Stimulated activated CD4-positive, alpha-beta T cell treated with anti-CD3 and anti-CD28 coated beads, TNF-alpha, amount 100 ng/mL, for 1 hour (primary cell): ENCODE measurements at places on chromosomes 5 and 9.

GRCh38 chr9:128204858-128205257 is 1.7 kb downstream of the DNM1 start:
- DNase-seq = no peak

DNA sequence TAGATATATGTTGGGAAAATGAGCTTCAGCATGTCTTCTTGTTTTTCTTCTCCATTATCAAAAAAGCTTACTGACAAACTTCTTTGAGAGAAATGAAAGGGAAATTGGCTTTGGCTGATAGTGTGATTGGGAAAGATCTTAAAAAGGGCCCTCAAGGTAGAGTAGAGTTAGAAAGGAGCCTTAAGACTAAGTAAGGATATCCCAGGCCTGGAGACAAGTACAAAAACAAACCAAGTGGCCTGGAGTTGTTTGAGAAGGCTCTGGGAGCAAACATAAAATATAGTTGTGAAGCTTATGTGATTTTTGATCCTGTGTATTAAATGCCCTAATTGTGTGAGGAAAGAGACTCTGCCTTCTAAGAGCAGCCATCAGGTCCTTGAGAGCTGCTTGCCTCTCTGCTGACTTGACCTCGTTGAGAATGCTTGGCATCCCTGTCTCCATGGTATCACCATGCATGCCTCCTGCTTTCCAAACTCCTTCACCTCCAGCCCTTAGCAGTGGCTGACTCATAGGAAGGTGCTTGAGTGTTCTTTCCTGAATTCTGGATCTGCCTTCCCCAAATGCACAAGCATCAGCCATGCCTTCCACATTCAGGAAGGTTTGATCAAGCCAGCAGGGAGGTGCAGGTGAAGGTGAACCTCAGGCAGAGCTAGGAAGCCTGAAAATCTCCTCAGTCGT is 78.9 kb downstream of the SMARCA2 start:
- DNase-seq = no peak

DNA sequence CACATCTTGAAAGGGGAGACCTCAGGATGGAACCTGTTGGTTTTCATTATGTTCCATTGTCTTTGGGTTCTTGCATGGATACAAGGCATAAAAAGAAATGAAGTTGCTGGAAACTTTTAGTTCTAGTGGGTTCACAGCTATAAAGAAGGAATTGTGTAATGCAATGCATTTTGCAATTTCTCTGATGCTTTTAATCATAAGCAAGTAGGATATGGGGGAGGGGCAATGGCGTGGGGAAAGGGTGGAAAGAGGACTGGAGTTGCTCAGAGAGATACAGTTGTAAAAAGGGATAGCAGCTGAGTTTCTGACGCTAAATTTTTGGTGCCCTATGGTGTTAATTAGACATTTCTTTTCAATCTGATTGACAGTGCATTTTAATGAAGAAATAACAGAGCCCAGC is 88.6 kb upstream of the FANCC start:
- no peak for DNase-seq

DNA sequence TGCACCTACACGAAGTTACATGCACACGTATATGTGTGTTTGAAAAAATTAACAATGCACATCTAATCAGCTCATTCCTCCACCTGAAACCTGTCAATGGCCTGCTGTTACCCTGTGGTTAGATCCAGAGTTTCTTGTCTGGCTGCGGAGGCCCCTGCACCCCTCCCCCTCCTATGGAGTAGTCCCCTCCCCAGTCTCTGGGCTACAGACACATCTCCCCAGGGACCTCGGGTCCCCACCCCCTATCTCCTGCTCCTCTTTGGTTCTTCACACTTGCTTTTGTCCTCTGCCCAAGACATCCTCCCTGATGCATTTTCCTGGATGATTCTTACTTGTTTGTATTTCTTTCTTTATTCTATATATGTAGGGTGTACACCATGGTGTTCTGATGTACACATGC is 27.2 kb downstream of the FAM240B start:
- DNase-seq = no peak

DNA sequence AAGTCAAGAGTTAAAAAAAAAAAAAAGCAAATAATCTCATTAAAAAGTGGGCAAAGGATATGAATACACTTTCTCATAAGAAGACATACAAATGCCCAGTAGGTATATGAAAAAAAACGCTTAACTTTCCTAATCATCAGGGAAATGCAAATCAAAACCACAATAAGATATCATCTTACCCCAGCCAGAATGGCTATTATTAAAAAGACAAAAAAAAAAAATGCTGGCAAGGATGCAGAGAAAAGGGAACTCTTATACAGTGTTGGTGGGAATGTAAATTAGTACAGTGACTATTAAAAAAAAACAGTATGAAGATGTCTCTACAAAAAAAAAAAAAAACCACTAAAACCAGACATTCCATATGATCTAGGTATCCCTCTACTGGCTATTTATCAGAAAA is 79.4 kb downstream of the LPAR1 start:
- DNase-seq = no peak

GRCh38 chr5:107982703-107983425 is 312.1 kb upstream of the EFNA5 start:
- DNase-seq = no peak

DNA sequence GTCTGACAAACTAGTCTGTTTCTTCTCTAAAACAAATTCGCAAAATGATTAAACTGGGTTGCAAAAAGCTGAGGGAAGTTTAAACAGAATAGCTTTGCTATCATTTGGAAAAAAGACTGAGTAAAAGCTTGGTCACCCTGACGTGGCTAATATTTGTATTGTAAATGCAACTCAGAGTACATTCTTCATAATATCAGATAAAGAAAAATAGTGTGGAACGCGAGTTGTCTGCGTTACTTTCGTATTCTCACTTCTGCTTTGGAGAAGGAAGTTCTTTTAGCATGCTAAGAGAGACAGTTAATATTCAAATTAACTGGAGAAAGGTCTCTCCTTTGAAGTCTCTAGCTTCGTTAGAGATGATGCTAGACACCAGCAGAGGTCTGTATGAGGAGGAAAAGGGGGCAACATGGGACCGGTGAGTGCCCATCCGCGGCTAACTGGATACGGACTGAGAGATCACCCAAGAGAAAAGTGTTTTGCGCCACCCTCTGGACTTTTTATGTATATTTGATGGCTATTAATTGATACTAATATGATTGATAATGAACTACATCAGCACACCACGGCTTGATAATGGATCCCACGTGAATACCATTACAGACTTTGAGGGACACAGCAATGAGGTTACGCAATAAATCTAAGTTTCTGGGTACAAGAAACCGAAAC is 2.9 kb upstream of the CNTRL start:
- no peak for DNase-seq

DNA sequence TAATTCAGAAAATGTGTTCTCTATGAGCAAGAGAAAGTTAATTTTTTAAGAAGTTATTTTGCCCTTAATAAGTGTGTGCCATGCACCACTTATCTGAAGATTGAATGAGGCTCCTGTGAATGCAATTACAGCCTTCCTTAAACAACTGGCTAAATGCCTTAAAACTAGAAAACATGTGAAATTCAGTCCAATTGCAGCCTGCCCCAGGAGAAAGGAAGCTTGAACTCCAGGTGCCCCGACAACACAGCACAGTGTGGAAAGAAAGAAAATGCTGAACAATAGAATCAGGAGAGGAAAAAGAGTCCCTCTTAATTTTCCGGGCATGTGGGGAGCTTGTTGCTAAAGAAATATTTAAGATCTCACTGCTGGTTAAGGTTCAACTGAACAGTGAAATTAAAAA is 8.8 kb downstream of the LHFPL2 start:
- no peak for DNase-seq

DNA sequence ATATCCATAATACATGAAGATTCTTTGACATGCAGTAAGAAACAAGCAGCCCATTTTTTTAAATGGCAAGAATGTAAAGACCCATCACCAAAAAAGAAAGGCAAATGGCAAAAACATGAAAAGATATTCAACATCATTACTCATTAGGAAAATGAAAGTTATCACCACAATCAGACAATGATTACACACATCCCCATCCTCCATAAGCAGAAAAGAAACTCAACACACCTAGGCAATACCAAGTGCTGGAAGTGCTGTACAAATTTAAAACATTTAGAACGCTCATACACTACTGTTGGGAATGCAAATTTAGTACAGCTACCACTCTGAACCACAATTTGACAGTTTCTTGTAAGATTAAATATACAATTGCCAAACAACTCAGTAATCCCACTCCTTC is 466.7 kb downstream of the ACTL7B start:
- no peak for DNase-seq

- no peak for DNase-seq
These were observed 119.8 kb downstream of the ENTREP1 start for GRCh38 chr9:69444791-69445190.

DNA sequence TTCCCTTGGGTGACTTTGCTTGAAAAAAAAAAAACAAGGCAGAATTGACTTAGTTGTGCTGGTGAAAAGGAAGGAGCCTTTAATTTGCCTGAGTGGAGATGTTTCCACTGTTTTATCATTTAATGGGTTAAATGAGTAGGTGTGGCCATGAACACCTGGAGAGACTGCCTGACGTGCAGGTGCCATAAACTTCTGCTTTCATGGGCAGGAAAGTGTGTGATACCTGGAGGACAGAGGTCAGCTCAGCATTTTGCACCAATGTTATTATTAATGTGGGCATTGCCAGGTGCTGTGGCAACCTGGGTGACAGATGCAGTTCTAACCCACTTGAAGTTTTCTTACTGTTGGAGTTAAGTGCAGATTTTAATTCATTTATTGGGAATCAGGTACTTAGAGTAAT is 145.4 kb downstream of the CD180 start:
- DNase-seq = no peak

GRCh38 chr5:172478256-172478655 is 23.9 kb upstream of the SH3PXD2B start:
- no peak for DNase-seq

DNA sequence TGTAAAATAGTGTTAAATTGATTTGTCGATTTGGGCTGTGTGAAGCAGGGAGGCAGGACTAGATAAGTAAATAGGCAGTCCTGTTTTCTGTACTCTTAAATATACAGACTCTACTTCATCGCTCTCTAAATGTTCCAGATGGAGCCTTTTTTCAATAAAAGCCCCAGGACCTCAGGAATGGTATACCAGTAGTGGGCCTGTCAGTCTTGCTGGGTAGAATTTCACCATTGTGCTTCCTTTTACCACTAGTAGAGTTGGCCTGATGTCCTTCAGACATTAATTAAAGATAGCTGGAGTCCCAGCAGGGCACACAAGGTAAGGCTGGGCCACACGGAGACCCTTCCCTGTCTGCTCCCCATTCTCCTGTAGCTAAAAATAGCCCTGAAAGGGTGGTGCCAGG is 6.0 kb downstream of the SNX18 start:
- no peak for DNase-seq

- no peak for DNase-seq
These were observed 44.0 kb downstream of the ALG2 start for GRCh38 chr9:99177576-99178366.

- no peak for DNase-seq
These were observed 39.0 kb upstream of the HOMER1 start for GRCh38 chr5:79552984-79553383.

- peak; percentile 40 for DNase-seq
These were observed 440 bp downstream of the ANXA2R start for GRCh38 chr5:43039471-43040286.

DNA sequence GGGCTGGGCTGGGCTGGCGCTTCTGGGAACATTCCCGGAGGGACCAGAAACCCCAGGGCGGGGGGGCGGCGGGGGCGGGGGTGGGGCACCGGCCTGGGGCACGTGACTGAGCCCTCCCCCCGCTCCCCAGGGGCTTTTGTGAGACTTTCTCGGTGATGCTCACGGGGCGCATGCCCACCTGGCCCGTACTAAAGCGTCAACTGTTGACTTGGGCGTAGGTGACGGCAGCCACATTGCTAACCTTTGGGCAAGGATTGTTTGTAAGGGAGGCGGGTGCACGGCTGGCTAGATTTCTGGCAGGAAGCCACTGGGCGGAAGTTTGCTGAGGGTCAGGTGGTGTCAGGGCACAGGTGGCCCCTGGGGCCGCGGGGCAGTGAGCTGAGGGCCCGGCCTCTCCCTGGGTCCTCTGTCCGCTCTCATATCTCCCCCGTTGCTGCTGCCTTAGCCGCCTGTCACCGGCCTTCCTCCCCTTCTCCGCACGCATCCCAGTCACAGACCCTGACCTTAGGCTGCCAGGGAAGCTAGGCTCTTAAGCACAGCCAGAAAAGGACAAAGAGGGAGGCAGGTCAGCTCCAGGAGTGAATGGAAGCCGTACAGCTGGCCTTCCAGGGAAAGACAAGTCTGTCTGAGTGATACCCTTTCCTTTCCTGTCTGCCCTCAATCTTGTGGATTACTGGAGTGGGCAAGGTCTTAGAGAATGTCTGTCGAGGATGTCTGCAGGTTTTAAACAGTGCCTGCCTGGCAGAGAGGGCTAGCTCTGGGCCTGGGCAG is 812 bp downstream of the CACFD1 start:
- DNase-seq = no peak
